ENCODE measurements at places on chromosomes 5 and 9.

- no peak for DNase-seq
Measured at GRCh38 chr5:110055302-110055701, 365.6 kb downstream of the MAN2A1 start.

DNA sequence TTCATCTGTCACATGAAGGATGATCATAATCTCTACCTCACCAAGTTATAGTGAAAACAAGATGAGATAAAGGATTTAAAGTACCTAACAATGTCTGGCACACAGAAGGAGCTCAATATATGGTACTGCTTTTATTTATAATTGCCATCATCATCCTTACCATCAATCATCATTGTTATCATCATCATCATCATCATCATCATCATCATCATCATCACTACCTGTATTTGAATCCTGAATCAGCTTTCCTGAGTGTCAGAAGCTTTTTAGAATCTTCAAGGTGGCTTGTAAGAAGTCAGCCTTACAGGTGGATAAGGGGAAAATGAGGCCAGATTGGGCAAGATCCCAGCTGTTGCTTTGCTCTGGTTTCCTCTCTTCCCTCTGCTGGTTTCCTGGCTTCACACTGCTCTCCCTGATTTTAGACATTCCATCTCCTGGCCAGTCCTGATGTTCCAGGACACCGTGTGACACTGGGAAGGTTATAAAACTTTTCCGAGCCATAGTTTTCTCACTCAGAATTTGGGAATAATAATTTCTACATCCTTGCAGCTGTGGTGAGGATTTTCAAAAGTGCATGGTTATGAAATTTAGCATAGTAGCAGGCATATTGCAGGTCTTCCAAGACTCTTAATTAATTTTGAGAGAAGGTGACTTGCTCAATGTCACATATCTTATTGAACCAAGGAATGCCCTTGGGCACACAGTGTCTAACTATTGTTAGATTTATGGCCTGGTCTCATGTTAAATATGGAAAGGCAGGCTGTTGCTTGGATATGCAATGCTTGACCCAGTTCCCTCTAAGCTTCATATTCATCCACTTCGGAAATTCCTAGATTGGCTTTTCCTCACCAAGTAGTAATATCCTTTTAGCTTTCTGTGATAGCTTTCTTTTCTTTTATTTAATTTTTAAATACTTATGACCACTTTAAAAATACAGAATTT lies 160.7 kb downstream of the TMEM38B start:
- DNase-seq: no peak

- no peak for DNase-seq
Measured at GRCh38 chr9:68822596-68823165, 117.6 kb downstream of the PIP5K1B start.

GRCh38 chr5:135030956-135031812 lies 2.8 kb downstream of the PITX1 start:
- DNase-seq: no peak

DNA sequence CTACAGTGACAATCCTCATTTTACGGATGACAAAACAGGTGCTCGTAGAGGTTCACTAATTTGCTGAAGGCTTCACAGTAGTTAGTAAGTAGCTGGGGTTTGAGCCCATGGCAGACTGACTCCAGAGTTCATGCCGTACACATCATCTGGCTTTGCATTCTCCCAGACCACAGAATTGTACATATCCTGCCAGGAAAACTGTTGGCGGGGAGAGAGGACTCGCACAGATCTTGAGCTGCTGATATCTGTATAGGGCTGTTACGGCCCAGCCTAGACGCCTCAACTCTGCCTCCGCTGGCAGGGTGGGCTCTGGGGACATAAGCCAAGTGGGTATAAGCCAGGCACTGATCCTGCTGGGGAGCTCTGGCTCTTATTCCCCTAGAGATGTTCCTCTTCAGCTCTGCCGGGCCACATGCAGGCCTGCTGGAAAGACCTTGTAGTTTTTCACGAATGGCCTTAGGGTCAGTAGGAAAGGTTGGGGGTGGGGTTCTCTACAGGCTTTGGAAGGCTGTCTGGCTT lies 16.3 kb downstream of the LARP1 start:
- no peak for DNase-seq

DNA sequence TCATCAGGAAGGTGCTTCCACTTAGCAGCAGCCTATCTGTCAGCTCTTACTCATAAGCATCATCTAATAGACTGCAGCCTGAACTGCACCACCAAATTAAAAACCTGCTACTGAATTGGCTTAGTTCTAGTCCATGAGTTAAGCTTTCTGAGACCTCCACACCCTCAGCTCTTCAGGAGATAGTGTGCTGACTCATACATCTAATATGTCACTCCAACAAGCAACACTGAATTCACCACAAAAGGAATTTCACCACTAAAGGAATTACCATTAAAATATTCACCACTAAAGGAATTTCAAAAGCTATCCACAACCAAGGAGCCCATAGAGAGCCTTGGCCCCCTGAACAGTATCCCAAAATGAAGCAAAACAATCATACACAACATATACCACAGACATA lies 418.5 kb upstream of the RORB start:
- no peak for DNase-seq

DNA sequence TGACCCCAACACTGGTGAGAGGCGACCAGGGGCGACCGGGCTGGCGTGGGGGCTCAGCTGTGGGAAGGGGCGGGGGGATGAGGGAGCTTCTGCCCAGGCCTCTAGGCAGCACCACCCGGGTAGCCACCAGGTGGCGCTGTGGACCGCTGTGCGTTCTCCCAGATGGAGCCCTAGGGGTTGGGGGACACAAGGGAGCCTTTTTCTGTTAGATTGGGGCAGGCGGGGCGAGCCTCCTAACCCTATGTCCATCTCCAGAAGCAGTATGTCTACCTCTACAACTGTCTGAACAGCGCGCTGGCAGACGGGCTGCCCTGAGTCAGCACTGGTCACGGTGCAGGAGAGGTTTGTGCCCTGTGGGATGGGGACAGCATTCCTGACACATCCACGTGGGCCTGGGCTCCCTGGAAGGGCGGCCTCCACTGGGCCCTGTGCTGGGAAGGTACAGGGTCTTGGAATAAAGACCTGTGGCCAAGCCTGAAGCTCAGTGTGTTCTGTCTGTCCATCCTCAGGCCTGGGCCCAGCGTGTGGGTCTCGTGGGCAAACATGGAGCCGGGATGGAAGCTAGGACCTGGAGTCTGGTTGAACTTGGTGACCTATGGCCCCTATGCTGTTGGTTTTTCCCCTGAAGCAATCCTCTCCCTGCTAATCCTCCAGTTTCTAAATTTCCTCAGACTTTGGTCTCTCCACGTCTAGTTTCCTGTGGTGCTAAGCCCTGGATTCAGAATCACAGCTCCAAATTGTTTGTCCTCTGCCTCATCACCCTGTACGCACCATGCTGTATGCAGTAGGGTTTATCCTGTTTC lies 23.1 kb upstream of the SPTLC1 start:
- DNase-seq: peak; percentile 58

DNA sequence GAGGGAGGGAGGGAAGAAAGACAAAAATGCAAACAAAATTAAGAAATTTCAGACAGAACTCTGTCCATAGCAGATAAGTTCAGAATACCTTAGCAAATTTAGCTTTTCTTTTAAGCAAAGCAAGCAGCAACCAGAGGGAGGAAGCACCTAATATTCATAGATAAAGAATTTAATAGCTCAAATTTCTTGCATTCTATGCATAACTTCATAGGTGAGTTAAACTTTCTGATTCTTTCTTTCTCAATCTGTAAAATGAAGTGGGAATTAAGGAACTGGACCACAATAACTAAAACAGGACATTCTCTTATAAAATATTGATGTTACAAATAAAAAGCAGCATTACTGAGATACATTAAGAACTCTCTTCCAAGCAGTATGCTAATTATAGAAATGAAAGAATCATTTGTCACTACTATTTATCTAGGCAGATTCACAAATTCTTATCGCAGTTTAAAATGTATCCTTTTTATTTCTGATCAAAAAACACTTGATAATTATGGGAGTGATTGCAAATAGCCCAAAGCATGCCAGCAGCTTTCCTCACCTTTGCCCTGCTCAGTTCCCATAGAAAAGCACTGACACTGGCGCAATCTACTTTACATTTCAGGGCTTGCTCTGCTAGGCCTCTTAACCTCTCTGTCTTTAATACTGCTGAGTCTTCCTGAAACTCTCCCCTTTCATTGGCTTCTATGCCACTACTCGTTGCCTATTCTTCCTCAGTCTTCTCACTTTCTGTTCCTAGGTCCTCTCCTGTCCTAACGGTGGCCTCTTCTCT lies 341.8 kb downstream of the PIK3R1 start:
- DNase-seq: no peak

DNA sequence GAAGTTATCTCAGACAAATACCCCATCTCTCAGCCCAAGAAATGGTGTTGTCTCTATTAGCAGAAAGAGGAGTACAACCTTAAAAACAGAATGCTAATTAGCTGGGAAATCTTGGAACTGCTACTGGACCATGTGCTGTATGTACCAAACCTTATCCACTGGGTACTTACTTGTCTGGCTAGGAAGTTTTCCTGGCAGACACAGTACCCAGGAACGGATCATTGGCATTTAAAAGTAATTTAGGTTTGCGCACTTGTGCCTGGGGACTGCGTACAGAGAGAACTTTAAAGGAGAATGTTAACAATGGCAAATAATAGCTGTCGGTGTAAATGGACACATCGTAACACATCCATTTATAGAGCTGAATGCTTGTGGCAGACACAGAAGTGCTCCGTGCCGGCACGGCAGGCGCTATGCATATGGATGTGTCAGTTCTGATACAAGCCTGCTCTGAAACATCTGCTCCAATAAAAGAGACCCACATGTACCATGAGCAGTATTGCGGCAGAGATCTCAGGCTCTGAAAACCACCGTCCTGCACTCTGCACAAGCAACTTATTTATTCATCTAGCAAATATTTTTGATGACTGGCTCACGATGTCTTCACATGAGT lies 290.6 kb upstream of the PANK3 start:
- no peak for DNase-seq

GRCh38 chr9:123150708-123151503 lies 117.4 kb downstream of the GPR21 start:
- no peak for DNase-seq

- DNase-seq: no peak
Measured at GRCh38 chr9:34211395-34211794, 32.6 kb downstream of the UBAP1 start.

DNA sequence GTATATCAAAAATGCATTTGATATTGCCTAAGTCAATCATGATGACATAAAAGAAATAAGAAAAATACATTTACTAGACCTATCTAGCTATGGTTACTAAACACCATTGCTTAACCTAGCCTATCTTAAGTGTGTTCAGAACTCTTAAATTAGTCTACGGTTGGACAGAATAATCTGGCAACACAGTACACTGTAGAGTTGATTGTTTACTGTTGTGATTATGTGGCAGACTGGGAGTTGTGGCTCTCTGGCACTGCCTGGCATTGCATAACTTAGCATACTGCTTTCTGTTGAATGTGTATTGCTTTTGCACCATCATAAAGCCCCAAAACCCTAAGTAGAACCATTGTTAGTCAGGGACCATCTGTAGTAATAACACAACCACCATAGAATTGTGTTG lies 21.2 kb upstream of the ZFAND5 start:
- no peak for DNase-seq

- no peak for DNase-seq
Measured at GRCh38 chr5:169024421-169024820, 276.5 kb downstream of the SLIT3 start.

- no peak for DNase-seq
Measured at GRCh38 chr5:177520916-177521513, 4.3 kb upstream of the DDX41 start.

- DNase-seq: no peak
Measured at GRCh38 chr9:33393581-33393980, 8.8 kb downstream of the AQP7 start.

DNA sequence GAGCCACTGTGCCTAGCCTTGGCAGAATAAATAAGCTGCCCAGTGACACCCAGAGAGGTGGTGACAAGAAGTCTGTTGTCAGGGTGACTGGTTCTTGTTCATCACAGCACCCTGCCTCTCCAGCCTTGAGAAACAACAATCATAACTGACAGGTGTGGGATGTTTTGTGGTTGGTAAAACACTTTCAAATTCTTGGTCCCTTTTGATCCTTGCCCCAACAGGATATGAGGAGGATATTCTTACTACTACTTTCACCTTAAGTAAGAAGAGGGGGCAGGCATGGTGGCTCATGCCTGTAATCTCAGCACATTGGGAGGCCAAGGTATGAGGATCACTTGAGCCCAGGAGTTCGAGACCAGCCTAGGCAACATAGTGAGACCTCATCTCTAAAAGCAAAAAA lies 14.2 kb upstream of the FRRS1L start:
- no peak for DNase-seq

DNA sequence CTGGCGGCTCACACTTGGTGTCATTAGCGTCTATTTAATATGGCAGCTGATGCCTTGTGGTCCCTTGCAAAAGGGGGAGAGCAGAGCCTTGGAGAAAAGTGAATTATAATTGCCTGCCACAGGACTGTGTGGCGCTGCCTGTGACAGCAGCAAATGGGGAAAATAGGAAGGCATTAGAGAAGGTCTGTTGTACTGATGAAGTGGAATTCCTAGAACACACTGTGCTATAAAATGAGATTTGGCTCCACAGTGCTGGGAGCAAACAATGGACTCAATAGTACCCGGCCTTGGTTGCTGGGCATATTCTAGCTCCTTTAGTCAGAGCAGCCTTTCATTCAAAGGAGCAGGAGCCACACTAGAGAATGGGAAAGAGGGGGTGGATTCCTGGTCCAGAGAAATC lies 21.3 kb downstream of the SEMA6A start:
- no peak for DNase-seq

GRCh38 chr5:120098902-120099535 lies 365.1 kb upstream of the PRR16 start:
- no peak for DNase-seq

- no peak for DNase-seq
Measured at GRCh38 chr5:82922086-82922734, 155.0 kb downstream of the TMEM167A start.

DNA sequence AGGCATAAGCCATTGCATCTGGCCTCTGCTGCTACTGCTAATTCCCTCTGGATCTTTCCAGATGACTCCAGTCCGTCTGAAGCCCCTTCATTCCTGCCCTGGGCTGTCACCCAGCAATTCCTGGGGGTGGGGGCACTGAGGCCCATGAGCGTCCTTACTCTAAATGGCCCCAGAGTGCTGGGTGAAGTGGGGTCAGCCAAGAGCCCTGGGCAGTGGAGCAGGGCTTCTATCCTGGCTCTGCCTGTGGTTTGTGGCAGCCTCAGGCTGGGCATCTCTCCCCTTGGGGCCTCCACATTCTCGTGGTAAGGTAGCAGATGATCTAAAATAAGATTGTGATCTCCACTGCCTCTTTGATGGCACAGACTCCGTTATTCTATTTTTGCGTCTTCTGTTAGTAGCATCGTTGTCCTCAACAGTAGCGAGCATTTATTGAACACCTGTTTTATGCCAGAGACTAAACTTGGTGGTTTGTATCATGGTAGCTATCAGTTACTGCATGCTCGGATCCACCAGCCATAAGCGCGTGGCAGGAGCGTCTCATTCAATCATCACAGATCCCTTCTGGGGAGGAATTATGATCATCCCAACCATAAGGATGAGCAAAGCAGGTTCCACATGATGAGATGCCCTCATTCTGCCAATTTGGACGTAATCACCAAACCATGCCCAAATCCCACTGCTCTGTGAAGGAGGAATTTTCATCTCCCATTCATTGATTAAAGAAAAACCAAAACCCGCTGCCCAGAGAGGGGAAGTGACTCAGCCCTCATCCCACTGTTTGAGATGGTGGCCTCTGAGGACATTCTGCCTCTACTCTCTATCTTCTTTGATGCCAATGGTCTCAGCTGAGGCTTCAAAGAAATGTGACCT lies 21.9 kb upstream of the DUSP1 start:
- DNase-seq: no peak

Measured in stimulated activated CD8-positive, alpha-beta memory T cell treated with anti-CD3 and anti-CD28 coated beads, Interleukin-7, amount 100 ng/mL, for 1 hour (primary cell).